ENCODE measurements at places on chromosomes 6 and 20.

DNA sequence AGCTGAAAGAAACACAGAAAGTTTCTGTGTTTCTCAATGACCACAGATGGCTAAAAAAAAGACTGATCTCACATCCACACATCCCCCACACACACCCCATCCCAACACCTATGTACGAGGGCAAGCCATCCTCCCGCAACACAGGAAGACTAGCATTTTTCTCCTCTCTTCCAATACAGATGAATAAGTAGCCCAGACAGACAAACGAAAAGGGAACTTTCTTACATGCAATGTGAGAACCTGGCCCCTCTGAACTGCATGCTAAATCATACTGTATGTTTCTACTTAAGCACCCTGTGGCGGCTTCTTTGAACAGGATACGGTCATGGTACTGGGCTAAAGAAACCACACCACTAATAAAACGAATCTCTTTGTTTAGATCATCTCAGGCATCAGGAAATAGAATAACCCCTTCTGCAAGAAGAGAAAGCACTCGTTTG, 116.2 kb downstream of the GMDS start:
- DNase-seq = no peak

- no peak for DNase-seq
Observed at GRCh38 chr6:162156146-162156545, 571.4 kb downstream of the PRKN start.

GRCh38 chr6:119328892-119329793, 20.4 kb downstream of the MAN1A1 start:
- no peak for DNase-seq

- no peak for DNase-seq
Observed at GRCh38 chr6:170374571-170375444, 68.2 kb downstream of the FAM120B start.

GRCh38 chr6:119540417-119540816, 190.9 kb upstream of the MAN1A1 start:
- no peak for DNase-seq

GRCh38 chr6:165551828-165552227, 111.2 kb downstream of the PDE10A start:
- DNase-seq = no peak

GRCh38 chr6:17211101-17211500, 70.1 kb upstream of the RBM24 start:
- no peak for DNase-seq

DNA sequence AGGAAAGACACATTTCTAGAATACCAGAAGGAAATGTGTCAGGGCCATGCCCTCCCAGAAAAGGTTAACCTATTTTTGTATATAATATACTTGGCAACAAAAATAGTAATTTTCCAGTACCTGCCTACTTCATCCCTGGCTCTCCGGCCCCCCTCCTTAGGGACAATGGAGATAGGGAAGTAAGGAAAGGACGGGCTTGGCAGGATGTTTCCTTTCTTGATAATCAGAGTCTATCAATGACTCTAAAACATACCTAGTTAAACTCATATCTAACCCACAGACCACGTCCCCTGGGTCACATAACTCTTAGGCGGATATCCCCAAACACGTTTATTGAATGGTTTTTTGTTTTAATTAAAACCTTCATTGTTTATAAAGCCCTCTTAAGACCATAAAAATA, 11.8 kb downstream of the UQCC2 start:
- no peak for DNase-seq

Measured in NCI-H1105 (cell line).